NCI-H460 (cell line): ENCODE measurements at places on chromosomes 1 and 21. TPM values are rescaled to one million over a fixed set of nuclear protein-coding genes. Genes with fewer than 3 reads are reported as not detected.

Gene TBX15
- not detected in 2 replicates for total RNA-seq

Gene SMIM1
- total RNA-seq, result not detected in 2 replicates

Gene KCNK1
- 4.0 and 4.5 TPM in 2 replicates for total RNA-seq

Gene CGN
- total RNA-seq, result 0.02 TPM in 1 of 2 replicates, not detected in the other

Gene HMCN1
- total RNA-seq, result 0.81 and 1.2 TPM in 2 replicates

Gene BCL2L15
- 0.02 and 0.17 TPM in 2 replicates for total RNA-seq

Gene KRTAP22-1
- total RNA-seq, result not detected in 2 replicates

Gene EXOC8
- total RNA-seq, result 17.8 and 20.1 TPM in 2 replicates

Gene CD1B
- not detected in 2 replicates for total RNA-seq

Gene LRRC71
- total RNA-seq, result not detected in 2 replicates

Gene LRRC8C
- 2.2 and 2.3 TPM in 2 replicates for total RNA-seq

DNA sequence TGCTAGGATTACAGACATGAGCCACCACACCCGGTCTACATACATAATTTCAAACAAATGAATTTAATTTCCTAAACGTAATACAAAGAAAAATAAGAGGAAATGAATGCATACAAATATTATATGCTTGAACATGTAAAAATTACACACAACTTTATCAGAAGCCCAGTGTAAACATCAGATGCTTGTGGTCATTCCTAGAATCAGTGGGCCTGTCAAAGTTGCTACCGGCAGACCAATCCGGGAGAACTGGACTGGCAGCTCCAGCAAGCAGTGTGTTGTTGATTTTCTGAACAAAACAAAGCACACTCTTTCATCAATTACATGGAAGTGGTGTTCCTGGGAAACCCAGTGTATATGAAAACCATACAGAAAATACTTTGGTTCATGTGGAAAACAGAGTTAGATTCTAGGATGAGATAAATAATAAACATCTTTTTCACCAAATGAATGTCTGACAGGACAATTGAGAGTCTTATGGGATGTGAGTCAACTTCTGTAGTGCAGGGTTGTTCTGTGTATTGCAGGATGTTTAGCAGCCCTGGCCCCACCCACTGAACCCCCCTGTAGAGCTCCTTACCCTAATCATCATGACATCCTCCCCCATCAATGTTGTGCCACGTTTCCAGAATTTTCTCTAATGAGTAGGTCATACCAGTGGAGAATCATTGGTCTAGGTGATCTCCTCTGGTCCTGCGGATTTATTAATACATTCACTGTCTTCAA, 33.8 kb downstream of the MFSD2A start:
- no peak for DNase-seq

GRCh38 chr1:62159940-62160348, 34.7 kb upstream of the L1TD1 start:
- no peak for DNase-seq

DNA sequence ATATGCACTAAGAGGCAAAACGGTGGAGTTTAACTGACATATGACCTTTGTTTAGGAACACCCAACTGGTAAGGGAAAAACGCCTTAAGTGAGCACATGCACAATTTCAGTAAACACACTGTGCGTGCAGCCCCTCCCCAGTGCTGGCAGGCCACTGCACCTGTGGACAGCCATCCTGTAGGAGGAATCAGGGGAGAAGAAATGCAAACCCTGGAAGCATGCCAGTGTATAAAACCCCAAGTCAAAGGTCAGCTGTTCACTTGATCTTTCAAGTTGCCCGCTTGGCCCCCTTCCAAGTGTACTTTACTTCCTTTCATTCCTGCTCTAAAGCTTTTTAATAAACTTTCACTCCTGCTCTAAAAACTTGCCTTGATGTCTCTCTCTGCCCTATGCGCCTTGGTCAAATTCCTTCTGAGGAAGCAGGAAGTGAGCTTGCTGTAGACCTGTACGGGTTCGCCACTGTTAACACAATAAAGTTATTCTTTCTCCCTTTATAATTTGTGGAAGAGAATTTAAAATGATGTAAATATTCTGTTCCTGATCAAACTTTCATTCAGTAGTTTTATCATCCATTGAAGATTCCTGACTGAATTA, 31.8 kb downstream of the USP25 start:
- no peak for DNase-seq

DNA sequence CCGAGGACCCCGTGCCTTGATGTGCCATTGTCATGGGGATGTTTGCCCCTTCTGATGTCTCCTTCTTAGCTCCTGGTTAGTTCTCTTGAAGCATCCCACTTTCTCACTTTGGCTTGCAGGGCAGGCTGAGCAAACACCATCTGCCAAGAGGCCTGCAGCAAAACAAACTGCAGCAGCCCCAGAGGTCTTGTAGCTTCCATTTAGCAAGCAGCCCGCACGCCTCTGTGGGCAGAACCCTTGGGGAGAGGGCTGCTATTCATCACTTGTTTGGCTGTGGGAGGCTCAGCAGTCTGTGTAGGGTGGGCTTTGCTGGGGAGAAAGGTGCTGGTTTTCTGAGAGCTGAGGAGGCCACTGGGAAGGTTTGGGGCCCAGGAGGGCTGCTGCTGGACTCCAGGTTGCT, 56.7 kb downstream of the KCNC4 start:
- no peak for DNase-seq

DNA sequence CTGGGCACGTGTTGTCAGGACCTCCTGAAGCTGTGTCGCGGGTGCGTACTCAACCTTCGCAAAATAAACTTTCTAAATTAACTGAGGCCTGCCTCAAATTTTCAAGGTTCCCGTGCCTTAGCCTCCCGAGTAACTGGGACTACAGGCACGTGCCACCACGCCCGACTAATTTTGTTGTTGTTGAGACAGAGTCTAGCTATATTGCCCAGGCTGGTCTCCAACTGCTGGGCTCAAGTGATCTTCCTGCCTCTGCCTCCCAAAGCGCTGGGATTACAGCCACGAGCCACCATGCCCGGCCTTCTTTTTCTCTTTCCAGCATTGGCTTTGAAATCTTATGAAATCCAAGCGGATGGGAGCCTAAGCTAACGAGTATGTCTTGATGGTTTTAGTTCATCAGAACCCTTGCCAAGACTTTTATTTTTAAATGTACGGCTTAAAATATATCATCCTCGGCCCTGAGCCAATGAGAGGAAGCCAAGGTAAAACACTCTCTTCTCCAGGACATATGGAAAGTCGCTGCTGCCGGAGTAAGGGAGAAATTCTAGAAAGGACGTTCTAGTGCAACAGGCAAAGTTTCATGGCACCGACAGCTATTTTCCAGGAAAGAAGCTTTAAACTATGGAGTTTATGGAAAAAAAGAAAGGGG, 12.7 kb upstream of the ERVH48-1 start:
- no peak for DNase-seq

GRCh38 chr1:8660411-8660828, 157.0 kb downstream of the RERE start:
- no peak for DNase-seq

GRCh38 chr1:32861904-32862695, 8.6 kb downstream of the FNDC5 start:
- DNase-seq, result no peak

DNA sequence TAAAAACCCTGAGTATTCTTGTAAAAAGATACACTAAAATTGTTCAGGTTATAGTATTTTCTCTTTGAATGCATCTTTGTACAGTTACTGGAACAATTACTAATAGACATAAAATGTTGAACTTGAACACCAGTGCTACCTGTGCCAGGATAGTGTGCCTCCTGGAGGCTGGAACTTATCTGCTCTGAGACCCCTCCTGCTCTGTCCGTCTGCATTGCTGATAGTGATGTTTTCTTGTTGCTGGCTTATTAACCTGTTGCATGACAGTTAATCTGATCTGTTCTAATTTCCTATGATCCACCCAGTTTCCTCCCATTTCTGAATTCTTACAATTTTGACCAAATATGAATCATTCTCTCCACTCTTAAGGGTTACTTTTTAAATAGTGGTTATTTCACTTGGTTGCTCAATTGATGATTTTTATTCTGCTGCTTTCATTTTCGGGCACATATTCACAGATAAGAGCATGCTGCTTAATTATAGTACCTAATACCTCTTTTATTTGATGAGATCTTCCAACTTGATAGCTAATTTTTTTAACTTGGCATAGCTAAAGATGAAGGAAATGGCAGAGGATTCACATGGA, 101.4 kb downstream of the CC2D1B start:
- DNase-seq, result no peak

DNA sequence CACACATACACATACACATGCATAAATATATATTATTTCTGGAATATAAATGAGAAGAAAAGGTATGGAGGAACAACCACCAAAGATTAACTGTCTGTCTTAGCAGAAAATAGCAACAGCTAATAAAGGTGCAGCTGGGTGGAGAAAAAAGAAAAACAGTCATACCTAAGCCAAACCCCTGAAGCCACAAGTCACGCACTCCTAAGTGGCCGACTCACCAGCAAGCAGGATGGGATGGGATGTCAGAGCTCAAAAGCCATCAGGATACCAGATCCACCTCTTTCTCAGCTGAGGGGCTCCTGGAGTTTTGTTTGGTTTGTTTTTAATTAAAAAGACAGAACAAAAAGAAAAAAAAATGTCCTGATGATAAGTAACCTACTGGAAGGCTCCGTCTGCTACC, 64.7 kb upstream of the HIVEP3 start:
- no peak for DNase-seq

- no peak for DNase-seq
Measured at GRCh38 chr1:94186946-94187345, 50.4 kb downstream of the ARHGAP29 start.

GRCh38 chr1:214538496-214538895, 12.9 kb downstream of the PTPN14 start:
- no peak for DNase-seq

GRCh38 chr1:159580340-159580739, 7.3 kb upstream of the APCS start:
- DNase-seq, result no peak

GRCh38 chr1:89563957-89564604, 39.5 kb downstream of the LRRC8B start:
- DNase-seq, result no peak

DNA sequence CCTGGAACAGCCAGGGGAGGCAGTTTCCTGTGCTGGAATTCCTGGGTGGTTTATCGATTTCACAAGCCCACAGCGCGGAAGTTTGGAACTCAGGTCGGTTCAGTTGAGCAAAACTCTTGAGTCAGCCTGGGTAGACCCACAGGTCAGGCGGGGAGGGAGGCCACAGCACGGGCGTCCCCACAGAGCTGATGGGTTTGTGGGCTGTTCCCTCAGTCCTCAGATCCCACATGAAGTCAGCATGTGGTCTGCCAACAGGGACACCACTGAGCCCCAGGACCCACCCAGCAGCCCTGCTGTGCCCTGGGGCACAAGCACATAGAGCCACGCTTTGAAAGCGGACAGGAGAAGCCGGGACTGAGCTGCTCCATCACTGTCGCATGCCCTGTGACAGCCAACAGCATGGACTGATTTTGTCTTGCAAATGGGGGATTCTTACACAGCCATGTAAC, 17.4 kb downstream of the BMP8A start:
- no peak for DNase-seq

- DNase-seq, result no peak
Measured at GRCh38 chr1:56188855-56189254, 390.5 kb downstream of the PLPP3 start.

DNA sequence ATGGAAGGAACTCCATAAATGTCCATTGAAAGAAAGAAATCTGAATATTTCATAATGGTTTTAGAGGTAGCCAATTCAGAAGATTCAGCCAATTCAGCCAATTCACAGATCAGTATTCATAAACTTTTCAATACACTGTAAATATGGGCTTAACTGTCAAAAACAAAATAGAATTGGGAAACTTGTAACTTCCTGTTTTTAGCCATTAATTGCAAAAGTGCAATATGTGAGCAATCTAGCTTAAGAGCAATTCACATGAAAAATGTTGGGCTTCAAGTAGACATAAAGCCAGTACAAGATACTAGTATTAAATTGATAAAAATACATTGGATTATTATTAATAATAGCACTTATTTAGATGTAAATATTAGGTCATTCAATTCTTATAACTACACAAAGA, 27.5 kb upstream of the PLPPR4 start:
- DNase-seq, result no peak

GRCh38 chr1:177631770-177632169, 338.1 kb downstream of the SEC16B start:
- no peak for DNase-seq

- DNase-seq, result no peak
Measured at GRCh38 chr1:20530901-20531300, 21.5 kb upstream of the FAM43B start.
